HuH-7 (cell line): ENCODE measurements at places on chromosomes 7 and 10.

DNA sequence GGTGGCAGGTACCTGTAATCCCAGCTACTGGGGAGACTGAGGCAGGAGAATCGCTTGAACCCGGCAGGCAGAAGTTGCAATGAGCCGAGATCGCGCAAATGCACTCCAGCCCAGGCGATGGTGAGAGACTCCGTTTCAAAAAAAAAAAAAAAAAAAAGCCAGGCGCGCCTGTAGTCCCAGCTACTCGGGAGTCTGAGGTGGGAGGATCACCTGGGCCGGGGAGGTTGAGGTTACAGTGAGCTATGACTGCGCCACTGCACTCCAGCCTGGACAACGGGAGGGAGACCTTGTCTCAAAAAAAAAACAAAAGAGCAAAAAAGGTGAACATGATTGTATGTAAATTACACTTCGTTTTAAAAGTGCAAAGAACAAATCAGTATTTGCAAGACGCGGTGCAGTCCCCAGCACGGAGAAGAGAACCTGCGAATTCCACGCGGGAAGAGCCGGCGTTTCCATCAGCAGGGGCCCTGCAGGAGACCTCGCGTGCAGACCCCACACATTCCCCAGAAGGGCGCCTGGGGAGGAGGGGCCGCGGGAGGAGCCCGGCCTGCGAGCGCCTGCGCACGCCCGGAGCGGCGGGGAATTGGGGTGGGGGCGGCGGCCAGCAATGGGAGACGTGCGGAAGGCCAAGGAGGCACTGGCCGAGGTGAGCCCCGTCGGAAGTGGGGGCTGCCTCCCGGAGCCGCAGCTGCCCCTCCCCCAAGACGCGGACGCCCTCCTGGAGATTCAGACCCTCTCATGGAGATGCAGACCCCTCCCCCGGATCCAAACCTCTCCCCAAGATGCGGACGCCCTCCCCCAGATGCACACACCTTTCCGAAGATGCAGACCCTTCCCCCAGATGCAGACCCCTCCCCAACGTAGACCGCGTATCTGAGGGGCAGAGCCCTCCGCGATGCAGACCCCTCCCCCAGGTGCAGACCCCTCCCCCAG is 16.7 kb upstream of the SUN1 start:
- peak; percentile 60 for DNase-seq

- DNase-seq, result no peak
Observed at GRCh38 chr10:97851341-97852001, 1.8 kb downstream of the GOLGA7B start.

GRCh38 chr7:101124376-101125056 is 2.4 kb upstream of the SERPINE1 start:
- no peak for DNase-seq

DNA sequence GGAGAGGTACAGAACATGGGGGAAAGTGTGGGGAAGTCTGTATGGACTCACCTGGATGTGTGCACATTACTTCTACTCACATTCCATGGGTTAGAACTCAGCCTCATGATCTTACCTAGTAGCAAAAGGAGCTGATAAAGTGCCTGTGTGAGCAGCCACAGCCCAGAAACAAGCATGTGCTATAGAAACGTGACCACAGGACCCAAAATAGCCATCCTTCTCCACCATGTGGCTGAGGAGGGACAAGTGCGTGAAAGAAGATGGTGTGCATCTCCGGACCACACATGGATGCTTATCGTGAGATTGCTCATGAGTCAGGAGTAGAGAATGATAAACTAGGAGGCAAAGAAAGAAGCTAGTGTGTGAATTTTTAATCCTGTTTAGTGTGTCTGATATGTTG is 336.4 kb upstream of the PLXDC2 start:
- DNase-seq, result no peak

GRCh38 chr10:34698248-34698831 is 116.8 kb downstream of the PARD3 start:
- DNase-seq, result no peak

- DNase-seq, result no peak
Observed at GRCh38 chr7:122790591-122790990, 87.9 kb upstream of the RNF148 start.

DNA sequence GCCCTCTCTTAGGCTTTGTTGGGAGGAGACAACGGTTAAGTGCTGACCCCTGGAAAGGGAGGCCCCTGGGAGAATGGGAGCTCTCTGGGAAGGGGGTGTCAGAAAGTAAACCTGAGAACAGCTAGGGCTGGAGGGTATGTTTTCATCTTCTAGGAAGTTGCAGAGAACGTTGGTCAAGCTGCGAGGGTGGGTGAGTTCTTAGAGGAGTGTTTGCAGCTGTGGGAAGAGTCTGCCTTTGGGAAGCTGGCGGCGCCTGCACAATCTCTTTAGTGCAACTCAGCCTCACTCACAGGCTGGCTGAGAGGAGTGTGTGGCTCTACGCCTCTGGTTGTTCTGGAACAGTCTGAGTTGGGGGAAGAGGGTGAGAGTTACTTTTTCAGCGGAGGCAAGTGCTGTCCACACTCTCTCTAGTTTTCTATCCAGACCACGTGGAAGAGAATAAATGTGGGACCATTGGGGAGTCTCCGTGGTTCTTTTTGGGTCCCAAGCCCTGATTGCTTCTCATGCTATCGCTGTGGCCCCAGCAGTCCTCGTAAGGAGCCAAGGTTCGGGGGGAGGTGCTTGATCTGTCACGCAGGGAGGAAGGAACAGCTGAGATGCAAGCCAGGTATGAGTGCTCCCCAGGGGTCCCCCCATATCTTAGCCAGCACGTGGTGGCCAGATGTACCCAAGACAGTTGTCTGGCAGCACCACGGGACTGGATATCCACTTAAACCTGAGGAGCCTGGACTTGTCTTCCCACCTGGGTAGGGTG is 237.2 kb downstream of the BUB3 start:
- no peak for DNase-seq

- DNase-seq, result no peak
Observed at GRCh38 chr7:11895337-11895736, 63.3 kb upstream of the THSD7A start.

DNA sequence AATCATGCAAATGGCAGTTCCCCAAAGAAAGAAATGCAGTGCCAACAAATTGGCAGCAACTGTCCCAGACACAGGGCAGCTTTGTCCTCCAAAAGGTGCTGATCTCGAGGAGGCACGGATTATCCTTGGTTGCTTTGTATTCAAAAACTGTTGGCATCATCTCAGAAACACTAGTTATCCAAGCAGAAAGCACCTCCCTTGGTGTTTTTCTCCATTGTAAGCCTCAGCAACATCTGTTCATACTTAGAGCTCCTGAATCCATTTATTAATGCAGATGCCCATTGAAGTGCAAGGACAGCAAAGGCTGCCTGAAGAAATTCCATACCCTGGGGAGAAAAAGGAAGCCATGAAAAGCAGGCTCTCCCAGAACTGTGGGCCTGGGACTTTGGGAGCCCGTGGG is 1.1 kb upstream of the NPS start:
- DNase-seq, result no peak

GRCh38 chr10:21195252-21195651 is 298.1 kb upstream of the NEBL start:
- no peak for DNase-seq

DNA sequence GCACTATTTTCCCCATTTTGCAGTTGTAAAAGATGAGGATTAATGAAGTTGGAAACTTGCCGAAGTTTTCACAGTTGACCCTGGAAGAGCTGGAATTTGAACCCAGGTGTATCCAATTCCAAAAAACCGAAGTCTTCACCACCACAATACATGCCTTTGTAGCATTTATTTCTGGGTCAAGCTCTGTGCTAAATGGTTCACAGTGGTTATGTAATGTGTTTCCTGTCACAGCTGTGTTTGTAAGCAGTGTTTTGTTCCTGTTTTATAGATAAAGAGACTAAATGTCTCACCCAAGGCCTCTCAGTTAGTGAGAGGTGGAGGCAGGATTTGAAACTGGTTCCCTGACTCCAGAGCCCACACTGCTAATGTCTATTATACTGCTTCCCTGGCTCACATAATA is 17.6 kb downstream of the SFTPA2 start:
- no peak for DNase-seq

- DNase-seq, result no peak
Observed at GRCh38 chr10:12333380-12334185, 15.8 kb upstream of the CAMK1D start.

DNA sequence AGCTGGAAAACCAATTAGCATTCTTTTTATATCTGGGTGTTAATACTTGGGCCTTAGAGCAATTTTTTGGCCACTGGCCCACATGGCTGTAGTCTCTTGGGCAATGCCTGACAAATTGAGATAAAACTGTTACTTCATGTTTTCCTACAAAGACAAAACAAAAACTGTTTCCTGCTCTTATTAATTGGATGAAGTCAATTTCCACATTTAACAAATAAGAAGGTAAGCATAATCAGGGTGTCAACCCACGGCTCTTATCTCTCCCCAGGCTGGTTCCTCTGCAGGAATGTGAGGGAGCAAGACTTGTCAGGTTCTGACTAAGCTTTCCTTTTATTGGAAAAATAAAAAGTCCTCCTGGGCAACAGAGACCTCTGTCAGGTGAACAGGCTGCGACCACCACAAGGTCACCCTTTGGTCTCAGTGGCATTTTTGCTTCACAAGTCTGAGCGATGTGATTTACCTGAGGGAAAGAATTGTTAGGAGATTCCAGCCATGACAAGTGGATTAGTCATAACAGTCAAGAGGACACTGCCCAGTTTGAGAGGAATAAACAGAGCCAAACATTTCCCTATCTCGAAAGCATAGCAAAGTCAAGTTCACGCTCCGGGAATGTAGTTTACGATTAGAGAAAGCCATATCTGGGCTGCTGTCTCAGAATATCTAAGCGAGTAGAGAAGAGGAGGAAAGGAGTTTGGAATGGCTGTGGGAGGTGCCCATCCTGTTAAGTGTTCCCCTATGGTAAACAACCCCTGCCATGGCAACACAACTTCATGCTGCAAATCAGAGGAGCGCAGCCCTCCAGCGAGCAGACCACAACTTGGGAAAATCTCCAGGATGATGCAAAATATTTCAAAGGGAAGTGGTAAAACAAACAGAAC is 144.4 kb downstream of the TES start:
- DNase-seq, result peak; percentile 9

DNA sequence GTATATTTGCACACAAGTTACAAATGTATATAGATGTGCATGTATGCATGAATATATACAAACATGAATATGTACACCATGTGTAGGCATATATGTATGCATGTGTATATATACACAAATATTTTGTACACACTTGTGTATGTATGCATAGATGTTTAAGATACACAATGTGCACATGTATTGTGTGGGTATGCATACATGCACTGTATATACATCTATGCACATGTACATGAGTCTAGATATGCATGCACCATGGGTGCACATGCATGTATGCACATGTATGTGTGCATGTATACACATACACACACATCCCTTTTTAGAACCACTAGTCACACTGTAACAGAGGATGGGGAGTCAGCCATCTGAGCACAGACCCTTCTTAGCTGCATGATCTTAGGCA is 249.4 kb downstream of the COBL start:
- DNase-seq, result no peak
